GM12865 (cell line): ENCODE measurements at places on chromosomes 5 and 9.

GRCh38 chr9:16708656-16709435 is 161.6 kb downstream of the BNC2 start:
- no peak for DNase-seq

DNA sequence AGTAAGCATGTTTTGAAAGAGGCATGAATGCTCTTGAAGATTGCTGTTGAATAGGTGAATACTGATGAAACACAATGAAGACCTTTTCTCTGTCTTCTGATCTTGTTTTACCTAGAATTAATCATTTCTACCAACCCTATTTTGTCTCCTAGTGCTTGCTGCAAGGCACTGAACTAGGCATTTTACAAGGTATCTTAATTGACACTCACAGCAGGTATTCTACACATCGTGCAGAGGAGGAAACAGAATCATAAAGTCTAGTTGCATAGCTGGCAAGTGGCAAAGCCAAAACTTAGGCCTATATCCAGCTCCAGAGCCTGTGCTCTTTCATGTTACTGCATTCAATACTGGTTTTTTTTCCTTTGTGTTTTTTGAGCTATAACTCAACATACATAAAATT is 50.7 kb downstream of the CTNNA1 start:
- no peak for DNase-seq

DNA sequence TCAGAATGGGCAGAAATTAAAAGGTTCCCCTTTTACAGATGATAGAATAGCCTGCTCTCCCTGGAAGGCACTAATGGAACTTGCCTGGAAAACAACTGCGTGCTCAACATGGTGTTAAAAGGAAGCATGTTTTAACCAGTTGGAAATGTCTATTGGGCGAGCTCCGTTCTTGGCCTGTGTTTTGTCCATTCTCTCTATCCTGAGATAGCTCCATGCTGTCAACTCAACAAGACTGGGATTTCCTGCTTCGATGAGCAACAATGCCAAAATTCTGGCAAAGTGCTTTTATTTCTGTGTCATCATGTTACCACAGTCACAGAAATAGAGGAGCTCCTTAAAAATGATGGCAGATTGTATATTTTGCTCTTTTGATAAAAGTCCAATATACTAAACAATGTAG is 198.3 kb downstream of the PLK2 start:
- DNase-seq = no peak

DNA sequence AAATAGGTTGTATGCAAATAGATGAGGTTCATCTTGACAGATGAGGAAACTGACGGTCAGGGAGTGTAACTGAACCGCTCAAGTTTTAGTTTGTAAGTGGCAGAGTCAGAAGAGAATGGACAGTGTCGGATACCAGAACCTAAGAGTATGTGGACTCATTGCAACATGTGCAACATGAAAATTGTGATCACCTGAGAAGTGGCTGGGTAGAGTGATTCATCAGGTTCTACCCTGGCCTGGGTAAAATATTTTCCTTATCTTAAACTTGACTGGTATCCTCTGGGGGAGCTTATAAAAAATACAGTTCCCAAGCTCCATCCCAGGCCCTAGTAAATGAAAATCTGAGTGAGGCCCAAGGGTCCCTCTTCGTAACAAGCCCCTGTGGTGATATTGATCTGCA is 35.2 kb upstream of the MIER3 start:
- DNase-seq = no peak
